DMS53 (cell line): ENCODE measurements at places on chromosomes 7 and 10.
A peak's percentile ranks its signal among the peaks of the same experiment; 100 is the strongest.

GRCh38 chr10:46255801-46256747 lies 30.7 kb upstream of the ANTXRL start:
- peak; percentile 86 for DNase-seq

GRCh38 chr7:137839903-137840779 lies 6.6 kb downstream of the DGKI start:
- DNase-seq: peak; percentile 9

DNA sequence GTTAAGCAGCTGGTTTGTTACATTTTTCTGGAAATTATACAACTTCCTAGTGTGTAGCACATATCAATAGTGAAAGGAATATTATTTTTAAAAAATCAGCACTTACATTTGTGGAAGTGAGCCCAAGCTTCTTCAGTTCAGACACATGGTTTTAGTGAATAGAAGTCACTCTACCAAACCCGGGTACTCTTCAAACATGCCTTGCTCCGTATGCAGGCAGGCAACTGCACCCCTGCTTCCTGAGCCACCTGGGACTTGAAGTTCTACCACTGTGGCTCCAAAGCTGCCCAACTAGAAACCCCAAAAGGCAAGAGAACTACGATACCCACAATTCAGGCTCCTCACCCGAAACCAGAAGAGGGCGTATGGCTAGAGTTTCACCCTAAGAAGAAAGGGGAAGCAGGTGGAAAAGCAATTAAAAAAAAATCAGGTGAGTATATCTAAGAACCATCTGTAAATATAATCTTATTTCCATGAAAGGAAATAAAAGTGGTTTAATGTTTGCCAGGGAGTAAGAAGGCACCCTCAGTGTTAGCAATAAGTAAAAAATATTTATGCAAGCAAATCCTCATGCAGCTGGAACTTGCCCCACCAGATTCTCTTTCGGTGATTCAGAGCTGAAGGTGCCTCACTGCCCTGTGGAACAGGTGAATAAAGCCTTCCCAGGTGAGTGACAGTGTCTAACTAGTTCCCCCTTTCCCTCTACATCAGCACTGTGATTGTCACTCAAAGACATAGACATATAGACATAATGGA lies at the start of gene MACC1:
Gene MACC1 (minus strand): TSS at position 192 of the 756 bp plus-strand sequence. CDS start 55,522 bp downstream, outside the sequence.
- DNase-seq: peak; percentile 100

DNA sequence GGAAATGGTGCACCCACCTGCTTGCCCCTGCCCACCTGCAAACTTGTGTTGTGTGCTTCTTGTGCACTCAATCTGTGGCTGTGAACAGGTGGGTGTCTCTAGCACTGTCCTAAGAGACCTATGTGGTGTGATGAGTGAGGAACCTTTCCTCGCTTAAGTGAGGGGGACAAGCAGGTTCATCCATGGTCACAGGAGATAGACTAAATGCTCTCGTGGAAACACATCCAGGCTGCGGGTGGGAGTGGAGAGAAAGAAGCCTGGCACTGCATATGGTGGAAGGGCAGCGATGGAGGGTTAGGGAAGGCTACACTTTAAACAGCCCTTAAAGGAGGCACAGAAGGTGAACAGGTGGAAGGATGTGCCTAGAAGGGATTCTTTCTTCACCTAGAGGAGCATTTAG lies 330.9 kb downstream of the CXCL12 start:
- no peak for DNase-seq

DNA sequence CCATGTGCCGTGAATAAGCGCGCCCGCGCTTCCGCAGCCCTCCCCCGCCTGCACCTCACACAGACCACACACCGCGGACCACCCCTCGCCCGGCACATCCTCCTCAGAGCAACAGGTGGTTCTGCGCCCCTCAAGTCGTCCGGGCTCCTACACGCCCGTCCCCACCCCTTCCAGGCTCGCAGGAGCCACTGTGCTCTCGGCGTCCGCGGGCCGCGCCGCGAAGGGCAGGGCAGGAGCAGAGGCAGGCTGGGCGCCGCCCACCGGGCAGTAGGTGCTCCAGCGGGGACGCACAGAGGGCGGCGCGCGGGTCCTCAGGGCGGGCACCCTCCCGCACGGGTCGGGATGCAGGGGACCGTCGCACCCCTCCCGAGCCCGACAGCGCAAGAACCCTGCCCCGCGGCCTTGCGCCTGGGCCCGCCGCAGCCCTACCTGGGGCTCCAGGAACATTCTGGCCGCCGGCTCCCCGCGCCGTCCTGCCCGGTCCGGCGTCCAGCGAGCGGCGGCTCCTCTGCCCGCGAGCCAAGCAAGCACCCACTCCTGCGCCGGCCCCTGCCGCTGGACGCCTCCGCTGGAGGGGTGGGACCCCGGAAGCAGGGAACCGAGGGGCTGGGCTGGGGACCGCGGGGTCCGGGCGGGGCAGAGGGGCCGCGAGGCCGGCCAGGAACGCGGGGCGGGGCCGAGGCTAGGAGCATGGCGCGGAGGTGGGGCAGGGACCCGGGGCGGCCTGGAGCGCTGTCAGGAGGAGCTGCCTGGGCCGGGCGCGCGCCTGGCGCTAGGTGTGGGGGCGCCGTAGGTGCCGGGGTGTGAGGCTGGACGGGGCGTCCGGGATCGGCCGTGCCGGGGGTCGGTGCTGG lies 37.4 kb downstream of the RASGEF1A start:
- peak; percentile 75 for DNase-seq

DNA sequence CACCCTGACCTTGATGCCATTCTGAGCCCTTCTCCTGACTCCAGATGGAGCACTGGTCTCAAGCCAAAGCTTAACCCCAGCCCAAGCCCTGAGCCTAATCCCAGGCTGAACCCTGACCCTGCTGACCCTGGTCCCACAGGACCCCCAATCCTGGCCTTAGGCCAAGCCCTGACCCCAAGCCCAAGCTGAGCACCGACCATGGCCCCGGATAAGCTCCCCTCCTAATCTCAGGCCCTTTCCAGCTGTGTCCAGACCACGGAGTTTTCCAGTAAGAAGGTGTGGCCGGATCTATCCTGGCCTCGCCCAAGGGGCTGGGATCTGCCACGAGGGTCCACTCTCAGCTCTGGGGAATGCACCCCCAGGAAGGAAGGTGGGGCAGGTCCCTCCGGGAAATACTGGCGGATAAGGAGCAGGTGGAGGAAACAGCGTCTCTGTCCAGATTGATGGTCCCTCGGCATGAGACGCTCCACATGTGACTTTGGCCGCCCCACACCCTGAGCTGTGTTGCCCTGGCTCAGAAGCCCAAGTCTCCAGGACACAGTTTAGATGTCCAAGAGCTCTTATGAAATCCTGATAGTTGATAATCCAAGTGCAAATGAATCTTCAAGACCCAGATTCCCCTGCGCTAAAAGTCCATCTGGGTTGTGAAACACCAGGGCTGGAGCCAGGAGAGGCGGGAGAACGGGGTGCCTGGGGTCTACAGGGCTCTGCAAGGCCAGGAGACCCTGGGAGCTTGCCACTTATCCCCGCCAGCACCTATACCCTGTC lies 10.4 kb downstream of the ELN start:
- DNase-seq: no peak

- no peak for DNase-seq
Observed at GRCh38 chr7:45021604-45022296, 21.7 kb downstream of the CCM2 start.

DNA sequence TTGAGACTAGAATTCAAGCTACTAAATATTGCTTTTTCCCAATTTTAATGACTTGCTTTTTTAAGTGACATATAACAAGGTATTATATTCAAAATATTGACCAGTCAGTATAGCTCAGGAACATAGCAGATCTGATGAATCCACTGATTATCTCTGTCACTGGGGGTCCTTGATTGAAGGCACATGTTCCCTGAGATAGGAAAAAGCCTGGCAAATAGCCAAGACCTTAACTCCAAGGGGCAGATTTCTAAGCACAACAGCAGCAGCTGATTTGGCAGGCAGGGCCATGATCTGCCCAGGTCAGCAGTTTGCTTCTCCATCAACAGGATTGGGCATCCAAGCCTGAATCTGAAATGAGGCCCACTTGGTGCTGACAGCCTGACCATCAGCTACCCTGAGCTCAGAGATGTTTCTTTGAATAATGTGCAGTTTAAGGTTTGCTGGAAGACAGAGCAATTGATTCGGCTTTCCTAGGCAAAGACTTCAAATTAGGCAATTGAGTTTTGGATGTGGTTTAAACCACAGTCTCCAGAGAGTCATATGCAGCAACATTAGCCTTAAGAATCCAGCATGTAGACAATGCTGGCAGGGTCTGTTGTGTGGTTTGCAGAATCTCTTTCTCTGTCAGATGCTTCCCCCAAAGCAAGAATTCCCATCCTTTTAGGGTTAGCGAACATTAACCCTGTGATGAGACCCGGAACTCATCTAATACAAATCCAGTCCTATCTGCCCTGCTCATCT lies 352.6 kb downstream of the ADRA2A start:
- DNase-seq: no peak

DNA sequence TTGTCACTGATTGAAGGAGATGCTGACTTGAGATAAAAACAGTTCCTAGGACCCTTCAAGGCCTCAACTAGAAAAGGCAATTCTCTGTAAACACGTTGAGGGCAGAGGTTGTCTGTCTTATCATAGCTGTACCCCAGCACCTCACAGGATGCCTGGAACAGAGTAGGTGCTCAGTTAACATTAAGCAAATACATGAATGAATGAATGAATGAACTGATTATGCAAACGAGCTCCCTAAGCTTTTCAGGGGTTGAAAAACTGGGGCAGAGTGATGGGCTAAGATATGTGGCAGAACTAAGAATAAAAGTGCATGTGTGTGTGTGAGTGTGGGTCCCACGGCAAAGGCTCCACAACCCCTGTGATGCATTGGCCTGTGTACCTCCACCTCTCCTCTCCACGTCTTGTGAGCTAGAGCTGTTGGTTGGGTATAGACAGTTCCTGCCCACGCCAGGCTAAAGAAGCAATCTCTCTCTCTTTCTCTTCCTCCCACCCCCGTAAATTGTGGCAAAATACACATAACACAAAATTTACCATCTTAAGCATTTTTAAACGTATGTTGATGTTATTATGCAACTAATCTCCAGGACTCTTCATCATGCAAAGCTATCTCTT lies 20.9 kb upstream of the SMC3 start:
- DNase-seq: no peak

DNA sequence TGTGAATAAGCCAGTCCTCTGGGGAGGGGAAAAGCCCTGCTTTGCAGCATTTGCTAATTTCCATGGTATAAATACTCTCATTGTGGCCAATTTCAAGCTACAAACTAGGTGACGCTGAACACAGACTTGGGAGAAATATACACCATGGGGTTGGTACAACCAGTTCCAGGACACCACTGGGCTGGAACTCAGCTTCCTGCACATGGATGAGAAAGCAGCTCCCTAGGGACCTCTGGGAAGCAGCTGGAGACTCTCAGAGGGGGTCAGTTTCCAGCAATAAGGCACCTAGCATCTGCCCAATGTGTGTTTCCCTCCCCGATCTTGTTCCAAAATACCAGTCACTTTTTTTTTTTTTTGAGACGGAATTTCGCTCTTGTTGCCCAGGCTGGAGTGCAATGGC lies 56.8 kb upstream of the WDR11 start:
- no peak for DNase-seq

DNA sequence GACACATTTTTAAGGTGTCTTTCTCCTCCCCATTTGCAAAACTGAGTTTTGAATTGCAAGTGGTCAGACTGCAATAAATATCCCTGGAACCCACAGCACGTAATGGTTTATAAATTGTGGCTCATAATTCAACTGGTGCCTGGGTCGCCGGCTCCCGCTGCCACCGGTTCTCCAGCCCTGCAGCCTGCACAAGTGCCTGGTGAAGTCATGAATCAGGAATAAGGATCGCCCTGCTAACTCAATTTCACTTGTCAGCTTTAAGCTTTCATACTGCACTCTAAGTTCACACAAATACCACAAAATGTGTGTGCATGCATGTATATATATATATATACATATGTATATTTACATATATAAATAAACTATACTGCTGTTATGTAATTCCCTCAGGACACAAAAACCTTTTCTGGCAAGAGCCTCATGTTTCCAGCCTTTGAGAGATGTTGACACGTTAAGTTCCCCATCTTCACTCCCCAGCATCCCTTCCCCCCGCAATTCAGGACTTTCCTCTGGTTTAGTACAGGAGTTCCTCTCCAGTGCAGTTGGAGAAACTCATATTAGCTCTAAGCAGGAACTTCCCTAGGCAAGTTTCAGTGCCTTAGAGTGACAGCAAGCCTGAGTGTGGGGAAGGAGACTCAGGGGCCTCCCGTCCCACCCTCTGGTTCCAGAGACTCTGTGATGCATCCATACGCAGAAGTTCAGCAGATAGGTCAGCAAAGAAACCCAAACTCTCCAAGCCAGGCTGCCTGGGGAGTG lies 129.2 kb upstream of the UNC5B start:
- DNase-seq: no peak

- DNase-seq: peak; percentile 81
Observed at GRCh38 chr10:17229717-17229966, 1.6 kb downstream of the VIM start.

DNA sequence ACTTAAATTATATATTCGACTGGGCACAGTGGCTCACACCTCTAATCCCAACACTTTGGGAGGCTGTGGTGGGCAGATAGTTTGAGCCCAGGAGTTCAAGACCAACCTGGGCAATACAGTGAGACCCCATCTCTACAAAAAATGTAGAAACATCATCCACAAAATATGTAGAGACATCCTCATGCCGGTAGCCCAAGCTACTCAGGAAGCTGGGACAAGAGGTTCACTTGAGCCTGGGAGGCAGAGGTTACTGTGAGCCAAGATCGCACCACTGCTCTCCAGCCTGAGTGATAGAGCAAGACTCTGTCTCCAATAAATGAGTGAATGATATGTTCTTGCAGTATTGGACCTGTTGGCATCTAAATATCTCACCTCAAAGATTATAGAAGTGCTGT lies 22.6 kb upstream of the TNS3 start:
- no peak for DNase-seq

- DNase-seq: peak; percentile 20
Observed at GRCh38 chr7:12583176-12583575, 12.7 kb downstream of the SCIN start.

DNA sequence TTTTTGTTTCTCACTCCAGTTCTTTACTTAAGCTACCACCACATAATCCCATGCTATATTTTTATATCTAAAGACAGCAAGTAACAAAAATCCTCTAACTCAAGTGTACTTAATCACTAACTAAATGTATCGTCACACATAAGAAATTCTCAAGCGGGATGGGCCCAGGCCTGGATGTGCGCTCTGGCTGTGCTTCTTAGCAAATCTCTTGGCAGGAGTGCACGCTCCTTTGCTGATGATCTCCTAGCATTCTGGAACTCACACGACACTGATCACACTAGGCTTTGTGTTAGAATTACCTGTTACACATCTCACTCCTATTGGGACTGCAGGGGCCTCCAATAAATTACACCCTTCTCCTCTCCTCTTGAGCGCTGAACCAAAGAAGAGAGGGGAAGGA lies 46.7 kb upstream of the CALD1 start:
- no peak for DNase-seq
